ENCODE measurements at places on chromosomes 1 and 21.

DNA sequence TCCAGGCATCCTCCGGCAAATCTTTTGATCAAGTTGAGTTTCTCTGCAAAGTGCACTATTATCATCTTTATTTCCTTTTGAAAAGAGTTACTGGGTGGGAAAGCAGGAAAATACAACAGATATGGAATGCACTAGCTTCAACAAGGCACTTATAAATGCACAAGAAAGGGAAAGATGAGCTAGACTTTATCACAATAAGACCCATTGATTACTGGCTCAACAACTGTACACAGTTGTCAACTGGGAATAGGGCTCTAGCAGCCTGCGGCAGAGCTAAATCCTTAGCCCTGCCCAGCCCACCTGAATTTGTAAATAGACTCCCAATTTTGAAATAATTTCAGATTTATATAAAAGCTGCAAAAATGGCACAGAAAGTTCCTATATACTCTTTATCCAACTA is 111.4 kb downstream of the CSMD2 start:
- DNase-seq: no peak

GRCh38 chr1:167676916-167677848 is 44.6 kb upstream of the MPZL1 start:
- DNase-seq: no peak

DNA sequence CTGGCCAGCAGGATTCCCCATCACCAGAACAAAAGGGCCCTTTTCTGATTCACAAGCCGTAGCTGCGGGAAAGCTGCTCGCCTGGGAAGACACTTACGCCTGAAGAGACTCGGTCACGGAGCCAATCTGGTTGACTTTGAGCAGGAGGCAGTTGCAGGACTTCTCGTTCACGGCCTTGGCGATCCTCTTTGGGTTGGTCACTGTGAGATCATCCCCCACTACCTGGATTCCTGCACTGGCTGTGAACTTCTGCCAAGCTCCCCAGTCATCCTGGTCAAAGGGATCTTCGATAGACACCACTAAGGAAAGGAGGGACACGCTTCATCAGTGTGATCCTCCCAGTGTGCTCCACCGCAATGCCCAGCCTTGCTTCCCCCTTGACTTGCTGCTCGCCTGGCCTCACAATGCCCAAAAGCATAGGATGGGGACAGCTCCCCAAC is 14.7 kb downstream of the ENO1 start:
- no peak for DNase-seq

DNA sequence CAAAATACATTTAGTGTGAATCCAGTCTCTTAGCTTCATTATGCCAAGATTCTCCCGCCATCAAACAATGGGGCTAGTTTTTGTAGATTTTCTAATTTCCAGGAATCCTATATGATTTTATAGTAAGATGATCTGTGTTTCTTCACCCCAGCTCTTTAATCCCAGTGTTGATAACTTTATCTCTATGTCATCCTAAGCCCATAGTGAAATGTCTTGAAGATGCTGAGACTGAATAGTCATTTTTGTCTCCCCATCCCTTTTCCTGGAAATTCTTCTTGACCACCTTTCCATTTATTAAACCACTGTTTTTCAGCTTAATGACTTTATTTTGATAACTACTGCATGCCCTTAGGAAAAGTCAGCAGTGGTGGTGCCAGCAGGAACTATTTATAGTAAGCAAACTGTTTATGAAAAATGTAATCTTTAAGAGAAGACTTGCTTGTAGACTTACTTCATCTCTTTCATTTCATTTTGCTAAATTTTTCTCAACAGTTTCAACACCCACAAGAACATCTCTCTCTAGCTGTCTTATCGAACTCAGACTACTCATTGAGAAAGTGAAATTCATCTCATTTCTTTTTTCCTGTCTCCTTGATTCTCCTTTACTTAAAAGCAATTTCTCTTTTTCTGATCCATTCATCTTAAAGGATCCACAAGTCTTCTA is 116.6 kb downstream of the NTMT2 start:
- peak; percentile 31 for DNase-seq

DNA sequence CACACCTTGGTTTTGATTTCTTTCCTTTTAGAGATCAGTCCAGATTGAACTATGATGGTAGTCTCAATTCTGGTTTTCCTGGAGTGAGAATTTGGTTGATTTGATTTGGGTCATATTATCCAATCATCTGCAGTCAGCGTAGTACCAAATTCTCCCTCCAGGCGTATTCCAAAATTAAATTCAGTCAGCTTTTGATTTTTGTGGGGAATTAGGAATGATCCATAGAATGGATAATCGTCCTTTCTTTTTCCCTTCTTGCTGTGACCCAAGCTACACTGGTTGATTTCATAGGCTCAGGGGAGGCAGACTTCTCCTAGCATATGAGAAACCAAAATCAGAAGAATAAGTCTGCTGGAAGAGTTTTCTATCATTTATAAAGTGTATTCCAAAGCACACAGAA is 4.9 kb downstream of the PRCC start:
- no peak for DNase-seq

DNA sequence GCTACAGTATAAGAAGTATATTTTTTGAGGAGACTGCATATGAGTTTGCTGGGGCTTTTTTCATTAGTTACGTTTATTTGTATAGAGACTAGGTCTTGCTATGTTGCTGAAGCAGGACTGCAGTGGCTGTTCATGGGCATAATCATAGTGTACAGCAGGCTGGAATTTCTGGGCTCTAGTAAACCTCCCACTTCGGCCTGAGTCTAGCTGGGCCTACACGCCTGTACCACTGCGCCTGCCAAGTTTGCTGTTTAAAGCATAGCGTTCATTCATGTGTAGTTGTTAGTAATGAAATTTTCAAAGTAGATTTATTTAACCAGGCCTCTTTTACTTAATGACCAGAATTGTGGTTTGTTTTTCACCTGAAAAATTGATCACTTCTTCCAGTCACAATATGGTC is 33.8 kb downstream of the HS2ST1 start:
- no peak for DNase-seq

- no peak for DNase-seq
Measured at GRCh38 chr1:10001016-10001665, 4.1 kb downstream of the RBP7 start.

- DNase-seq: no peak
Measured at GRCh38 chr1:67148516-67149178, 13.9 kb upstream of the C1orf141 start.

GRCh38 chr1:115286431-115287205 is 51.4 kb downstream of the NGF start:
- DNase-seq: no peak

DNA sequence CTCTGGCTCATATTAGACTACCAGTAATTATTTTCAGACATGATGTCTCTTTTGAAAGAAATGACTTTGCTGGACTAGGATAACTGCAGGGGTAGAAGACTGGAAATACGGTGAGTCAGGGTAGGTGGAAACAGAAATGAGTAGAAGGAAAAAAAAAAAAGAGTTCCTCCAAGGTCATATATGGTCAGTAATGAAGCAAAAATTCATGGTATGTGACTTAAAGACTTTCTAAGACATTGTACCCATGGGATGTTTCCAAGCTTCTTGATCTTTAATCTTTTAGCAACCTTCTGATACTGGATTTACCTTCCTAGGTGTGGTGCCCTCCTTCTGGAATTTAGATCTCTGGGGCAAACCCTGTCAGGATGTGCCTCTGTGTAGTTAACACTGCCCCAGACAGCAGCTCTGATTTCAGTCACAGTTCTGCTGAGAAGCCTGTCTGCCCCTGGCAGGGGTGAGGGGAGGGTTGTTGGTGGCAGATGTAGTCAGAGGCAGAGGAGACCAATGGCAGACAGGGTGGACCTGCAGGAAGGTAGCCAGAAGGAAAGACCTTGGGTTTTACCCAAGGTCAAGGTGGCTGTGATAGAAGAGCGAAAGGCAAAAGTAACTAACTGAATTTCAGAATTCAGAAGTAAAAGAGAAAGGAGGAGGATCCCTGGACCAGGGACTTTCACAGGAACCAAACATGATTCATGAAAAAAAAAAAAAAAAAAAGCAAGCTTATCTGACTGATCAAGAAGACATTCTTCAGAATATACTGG is 44.1 kb upstream of the BCL10 start:
- no peak for DNase-seq

- DNase-seq: no peak
Measured at GRCh38 chr1:19138331-19138730, 71.7 kb downstream of the UBR4 start.

DNA sequence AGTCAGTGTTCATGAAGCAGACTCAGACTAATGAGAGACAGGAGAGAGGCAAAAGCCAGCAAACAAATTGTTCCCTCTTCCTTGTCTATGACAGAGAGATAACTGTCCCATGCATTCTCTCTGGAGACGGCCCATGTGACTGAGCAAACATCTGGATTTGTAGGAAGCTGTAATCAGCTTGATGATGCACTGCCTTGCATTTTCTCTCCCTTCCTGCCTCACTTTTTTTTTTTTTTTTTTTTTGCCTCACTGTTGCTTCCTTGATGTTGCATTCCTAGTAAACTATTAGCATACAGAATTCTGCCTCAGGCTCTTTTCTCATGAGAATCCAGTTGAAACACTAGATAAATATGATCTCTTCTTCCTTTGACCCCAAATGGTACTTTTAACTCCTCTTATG is 134.5 kb downstream of the HHIPL2 start:
- DNase-seq: no peak

GRCh38 chr1:238832106-238832505 is 554.3 kb upstream of the CHRM3 start:
- DNase-seq: no peak

DNA sequence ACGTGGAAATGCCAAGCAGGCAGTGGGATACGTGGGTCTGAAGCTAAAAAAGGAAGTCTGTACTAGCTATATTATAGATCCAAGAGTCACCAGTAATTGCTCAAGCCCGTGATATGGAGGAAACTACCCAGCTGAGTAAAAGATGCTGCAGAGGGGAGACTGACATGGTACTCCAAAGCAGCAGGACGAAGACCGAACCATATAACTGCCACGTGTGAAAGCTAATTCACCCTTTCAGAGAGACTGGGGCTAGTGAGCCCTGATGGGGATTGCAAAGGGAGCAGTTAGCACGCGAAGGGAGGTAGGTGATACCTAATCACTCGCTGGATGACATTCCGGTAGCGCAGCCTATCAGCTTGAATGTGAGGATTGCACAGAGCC is 316 bp downstream of the AP4B1 start:
- DNase-seq: no peak

DNA sequence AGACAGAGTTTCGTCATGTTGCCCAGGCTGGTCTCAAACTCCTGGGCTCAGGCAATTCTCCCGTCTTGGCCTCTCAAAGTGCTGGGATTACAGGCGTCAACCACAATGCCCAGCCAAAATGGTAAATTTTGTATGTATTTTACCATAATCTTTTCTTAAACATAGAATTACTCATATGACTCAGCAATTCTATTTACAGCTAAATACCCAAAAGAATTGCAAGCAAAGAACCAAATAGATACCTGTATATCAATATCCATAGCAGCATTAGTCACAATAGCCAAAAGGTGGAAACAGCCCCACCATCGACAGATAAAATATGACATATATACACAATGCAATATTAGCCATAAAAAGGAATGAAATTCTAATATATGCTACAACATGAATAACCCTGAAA is 36.5 kb downstream of the TESK2 start:
- no peak for DNase-seq

DNA sequence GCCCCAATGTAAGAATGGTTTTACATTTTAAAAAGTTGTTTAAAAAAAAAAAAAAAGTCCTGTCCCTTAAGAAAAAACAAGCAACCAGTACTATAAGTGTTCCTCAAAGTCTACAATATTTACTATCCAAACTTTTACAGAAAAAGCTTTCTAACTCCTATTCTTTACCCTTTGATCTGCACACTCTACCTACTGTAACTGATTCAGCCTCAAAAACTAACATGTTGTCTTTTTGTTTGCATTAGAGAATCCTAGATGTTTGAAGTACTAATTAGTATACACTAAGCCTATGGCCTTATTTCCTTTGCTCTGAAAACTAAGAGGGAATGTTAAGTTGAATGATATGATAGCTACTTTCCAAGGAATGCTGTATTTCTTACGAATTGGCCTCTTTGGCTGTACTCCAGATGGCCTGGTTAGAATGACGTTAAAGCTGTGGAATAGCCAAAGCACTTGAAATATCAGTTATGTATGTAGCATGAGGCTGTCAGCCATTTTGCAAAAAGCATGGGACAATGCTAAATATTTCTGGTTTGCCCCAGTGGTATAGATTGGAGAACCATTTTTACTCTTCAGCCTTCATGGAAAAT is 234.8 kb downstream of the GPR52 start:
- DNase-seq: peak; percentile 31

GRCh38 chr1:46084553-46085451 is 47.6 kb downstream of the PIK3R3 start:
- DNase-seq: no peak

DNA sequence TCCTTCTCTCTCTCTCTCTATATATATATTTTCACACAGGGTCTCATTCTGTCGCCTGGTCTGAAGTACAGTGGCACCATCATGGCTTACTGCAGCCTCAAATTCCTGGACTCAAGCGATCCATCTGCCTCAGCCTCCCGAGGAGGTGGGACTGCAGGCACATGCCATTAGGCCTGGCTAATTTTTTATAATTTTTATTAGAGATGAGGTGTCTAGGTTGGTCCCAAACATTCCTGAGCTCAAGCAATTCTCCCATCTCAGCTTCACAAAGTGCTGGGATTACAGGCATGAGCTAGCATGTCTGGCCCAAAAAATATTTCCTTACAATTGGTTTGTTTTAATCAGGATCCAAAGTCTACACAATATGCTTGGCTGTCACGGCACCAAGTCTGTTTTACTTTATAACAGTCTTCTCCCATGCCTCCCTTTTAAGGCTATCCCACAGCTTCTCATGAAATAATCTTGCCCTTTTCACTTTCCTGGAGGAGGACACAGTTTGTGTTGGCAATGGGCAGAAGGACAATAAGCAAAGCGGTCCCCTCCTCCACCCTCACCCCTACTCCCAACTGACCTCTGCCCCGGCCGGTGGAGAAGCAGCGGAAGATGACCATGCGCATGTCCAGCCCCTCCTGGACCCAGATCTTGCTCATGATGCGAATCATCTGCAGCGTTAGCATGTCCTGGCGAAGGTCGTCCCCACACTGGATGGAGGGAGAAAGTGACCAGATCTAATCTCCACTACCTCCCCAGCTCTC is 28.2 kb upstream of the PPP1R15B start:
- DNase-seq: no peak

GRCh38 chr1:30450148-30450817 is 273.1 kb downstream of the MATN1 start:
- no peak for DNase-seq

- DNase-seq: peak; percentile 64
Measured at GRCh38 chr1:57489358-57490036, 65.6 kb upstream of the DAB1 start.

- no peak for DNase-seq
Measured at GRCh38 chr1:199786695-199787094, 240.8 kb upstream of the NR5A2 start.

DNA sequence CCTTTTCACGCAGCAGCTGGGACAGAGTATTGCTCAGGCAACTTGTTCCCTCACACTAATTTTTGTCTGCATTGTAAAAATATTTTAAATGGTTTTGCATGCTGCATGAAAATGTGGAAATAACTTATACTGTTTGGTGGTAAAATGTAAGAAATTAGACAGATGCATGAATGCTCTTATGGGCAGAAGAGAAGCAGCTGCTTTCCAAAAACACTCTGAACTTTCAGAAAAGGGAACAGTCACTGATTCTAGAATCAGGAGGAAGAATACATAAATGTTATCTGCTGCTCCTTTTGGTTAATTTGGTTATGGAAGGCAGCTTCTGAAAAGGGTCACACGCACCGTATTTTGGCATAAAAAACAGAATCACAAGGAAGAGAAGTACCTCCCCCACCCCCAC is 87.0 kb upstream of the RUNX1 start:
- DNase-seq: no peak

Measured in fibroblast of skin of left biceps (primary cell).